ENCODE measurements at places on chromosomes 3 and 15. TPM values are rescaled to one million over a fixed set of nuclear protein-coding genes. Genes with fewer than 3 reads are reported as not detected.

GRCh38 chr3:111675846-111676210 is 80.7 kb upstream of the ZBED2 start:
- DNase-seq = no peak

Gene LRTM1
- not detected for polyA plus RNA-seq

DNA sequence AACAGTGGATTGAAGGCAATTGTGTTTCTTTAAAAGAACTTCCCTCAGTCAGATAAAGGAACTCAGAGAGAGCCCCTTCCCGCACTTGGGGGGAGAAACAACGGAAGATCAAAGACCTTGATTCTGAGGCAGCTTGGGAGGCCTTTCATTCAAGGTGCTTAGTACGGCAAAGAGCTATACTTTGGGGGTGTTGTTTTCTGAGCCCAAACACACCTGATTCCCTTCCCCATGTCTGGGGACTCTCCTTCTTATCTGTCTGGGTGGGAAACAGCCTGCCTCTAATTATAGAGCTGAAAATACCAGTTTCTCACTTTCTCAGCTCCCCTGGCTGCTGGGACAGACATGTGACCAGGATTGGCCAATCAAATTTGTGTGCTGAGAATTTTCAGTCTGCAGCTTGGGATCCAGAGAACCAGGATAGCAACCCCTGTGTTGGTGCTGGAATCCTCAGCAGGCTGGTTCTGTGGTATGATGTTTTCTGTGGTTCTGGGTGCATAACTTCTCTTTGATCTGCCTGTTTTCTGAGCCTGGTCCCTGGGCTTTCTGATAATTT is 19.4 kb upstream of the IQCF6 start:
- no peak for DNase-seq

GRCh38 chr15:22874256-22874655 is 35.8 kb downstream of the NIPA2 start:
- DNase-seq = no peak

Gene SLC28A1
- polyA plus RNA-seq = 0.06 TPM

DNA sequence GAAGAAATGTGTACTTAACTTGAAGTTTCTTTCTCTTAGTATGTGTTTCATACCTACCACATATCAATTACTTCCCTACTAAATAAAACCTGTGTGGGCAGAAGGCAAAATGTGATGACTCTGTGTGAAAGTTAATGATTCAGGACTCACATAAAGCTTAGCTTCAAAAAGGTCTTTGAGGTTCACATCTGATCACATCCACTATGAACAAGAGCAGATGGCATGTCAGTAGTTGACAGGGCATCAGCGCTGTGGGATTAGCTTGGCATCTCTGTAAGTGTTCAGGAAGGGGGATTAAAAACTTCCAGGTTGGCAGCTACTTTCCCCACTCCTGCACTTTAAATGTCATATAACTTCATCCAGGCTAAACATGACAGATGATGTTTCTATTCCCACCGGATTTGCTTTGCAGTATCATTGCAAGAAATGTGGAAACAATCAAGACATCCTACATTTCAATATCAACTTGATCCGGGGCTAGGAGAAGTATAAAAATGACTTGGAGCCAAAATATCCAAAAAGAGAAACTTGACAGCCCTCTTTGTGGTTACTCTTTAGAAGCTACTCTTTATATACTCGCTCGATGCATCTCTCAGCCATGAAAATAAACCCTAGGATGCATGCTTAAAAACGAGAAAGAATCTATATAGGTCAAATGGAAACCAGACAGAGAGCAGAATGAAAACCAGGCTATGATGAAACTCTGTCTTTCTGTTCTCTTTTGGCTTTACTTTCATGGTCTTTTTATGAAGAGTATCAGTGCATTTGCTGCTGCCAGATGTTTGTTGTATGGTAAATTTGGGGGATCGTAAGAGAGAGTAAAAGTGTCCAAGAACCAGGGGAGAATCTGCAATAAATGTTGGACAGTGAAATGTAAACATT is 273.1 kb upstream of the ALCAM start:
- DNase-seq = no peak

Gene RHCG
- 3.1 TPM for polyA plus RNA-seq

DNA sequence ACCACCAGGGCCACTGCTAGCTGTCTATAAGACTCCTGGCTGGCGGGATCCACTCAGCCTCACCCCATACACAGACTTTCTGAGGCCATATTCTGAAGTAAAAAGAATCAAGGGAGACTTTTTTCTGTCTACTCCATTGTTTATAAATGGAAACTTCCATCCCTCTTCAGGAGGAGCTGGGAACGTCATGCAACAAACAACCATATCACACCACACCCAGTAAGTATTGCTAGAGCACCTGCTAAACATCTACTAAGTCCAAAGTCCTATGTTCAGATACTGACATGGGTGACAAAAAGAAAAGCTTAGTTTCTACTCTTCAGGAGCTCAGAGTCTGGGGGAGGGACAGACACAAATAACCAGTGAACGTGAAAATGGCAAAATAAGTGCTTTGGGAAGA is 324.8 kb upstream of the ONECUT1 start:
- peak; percentile 9 for DNase-seq

Data from A549 (cell line).